ENCODE measurements at places on chromosomes 6 and 20.

DNA sequence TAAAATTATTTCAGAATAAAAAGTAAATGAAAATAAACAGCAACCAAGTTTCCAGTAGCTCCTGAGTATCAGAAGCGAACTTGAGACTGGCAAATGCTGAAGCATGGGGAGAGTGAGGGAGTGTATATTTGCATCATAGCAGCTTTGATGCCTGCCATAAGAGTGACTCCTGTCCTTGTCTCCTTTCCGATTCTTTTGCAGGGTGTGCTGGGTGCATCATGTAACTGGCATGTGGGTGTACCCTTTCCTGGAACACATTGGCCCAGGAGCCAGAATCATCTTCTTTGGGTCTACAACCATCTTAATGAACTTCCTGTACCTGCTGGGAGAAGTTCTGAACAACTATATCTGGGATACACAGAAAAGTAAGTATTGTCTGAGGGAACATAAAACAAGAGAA, 117.4 kb downstream of the ADAT2 start:
- peak; percentile 70 for DNase-seq

DNA sequence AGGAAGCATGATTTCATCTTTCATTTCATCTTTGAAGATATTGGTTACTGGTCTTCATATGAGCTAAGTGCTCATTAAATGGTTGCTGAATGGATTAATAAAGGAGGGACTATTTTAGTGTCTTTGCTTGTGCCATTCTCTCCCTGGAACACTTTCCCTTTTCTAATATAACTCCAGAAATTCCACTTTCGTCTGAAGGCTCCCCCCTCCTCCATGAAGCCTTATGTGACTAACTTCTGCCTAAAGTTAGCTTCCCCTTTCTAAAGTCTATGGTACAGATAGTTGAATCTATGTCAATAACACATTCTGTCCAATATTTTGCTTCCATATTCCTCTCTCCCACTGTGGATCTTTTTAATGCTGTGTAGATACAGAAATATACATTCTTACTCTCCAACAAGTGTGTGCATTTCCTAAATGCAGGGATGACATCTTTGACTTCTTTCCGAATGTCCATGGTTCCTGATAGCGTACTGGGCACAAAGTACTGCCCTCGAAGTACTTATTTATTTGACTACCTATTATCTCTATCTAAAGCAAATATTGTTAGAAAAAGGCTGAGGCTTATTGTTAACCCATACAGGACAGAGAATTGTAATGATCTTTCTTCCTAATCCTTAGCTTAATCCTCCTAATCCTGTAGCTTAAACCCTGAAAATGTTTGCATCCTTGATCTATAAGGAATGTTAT, 84.7 kb upstream of the ELOVL5 start:
- DNase-seq: no peak

DNA sequence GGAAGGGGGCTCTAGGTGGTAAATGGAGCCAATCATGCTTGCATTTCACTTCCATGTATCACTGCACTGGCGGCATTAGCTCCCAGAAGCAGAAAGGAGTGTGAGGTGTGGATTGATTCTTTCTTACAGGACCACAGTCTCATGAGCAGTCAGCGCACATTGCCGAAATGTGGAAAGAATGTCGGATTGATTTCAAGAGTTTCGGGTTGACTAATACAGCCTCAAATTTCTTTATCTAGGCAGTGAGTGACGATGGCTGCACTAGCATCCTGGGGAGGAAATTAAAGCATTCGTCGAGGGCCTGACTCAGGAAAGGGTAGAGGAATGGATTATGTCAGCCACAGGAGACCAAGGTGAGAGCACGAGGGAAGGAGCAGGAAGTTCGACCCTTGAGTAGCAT, 222.8 kb upstream of the CDYL start:
- no peak for DNase-seq

DNA sequence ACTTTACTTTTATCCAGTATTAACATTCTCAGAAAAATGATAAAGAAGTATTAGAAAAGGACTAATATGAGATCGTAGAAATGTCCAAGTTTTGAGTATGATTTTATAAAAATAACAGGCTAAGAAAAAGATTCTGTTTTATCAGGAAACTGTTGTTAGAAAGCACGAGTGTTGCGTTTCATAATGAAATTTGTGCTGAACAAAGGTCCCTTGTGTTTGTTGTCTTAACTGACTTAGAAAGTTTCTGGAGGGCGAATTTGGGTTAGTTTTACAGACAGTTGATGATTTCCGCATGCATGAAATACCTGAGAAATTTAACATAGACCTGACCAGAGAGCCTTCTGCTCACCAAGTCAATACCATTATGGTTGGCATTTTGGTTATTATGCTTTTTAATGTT, 136.0 kb downstream of the FNDC1 start:
- no peak for DNase-seq

DNA sequence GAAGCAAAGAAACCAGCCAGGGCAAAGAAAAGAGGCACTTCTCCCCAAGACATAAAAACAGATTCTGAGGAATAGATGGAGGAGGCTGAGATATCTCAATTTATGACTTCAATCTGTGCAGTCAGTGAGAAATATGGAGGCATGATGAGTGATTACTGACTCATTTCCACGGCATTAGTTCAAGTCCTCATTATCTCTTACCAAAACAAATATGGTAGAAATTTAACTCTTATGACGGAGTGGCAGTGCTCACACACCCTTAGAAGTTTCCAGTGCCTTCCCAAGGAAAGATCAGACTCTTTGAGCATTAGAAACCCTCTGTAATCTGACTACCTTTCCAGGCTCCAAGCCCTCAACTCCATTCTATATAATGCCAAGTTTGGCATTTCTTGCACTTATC, 364.1 kb downstream of the ARHGAP18 start:
- peak; percentile 51 for DNase-seq

DNA sequence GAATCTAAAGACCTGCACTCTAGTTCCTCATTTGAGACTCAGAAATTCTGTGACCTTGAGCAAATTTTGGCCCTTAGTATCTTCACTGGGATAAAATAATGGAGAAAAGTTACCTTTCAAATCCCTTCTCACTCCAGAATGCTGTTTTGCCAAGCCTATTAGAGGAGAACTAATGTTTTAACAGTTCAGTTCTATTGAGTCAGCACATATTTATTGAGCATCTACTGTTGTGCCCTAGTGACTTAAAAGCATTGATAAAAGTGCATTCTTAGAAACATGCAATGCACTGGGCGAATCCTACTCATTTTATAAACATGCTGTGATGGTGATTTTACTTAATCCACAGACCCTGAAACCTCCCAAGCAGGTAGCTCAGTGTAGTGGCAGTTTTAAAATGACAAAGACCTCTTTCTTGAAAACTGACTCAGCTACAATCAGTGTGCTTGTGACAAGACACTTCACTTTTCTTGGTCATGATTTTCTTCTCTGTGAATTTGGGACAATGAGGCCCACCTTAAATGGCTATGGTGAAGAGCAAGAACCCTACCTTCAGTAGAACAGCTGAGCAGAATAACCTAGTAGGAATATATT, 312.0 kb downstream of the ALDH8A1 start:
- DNase-seq: no peak

GRCh38 chr6:141421378-141421777, 711.3 kb upstream of the GJE1 start:
- DNase-seq: peak; percentile 86

DNA sequence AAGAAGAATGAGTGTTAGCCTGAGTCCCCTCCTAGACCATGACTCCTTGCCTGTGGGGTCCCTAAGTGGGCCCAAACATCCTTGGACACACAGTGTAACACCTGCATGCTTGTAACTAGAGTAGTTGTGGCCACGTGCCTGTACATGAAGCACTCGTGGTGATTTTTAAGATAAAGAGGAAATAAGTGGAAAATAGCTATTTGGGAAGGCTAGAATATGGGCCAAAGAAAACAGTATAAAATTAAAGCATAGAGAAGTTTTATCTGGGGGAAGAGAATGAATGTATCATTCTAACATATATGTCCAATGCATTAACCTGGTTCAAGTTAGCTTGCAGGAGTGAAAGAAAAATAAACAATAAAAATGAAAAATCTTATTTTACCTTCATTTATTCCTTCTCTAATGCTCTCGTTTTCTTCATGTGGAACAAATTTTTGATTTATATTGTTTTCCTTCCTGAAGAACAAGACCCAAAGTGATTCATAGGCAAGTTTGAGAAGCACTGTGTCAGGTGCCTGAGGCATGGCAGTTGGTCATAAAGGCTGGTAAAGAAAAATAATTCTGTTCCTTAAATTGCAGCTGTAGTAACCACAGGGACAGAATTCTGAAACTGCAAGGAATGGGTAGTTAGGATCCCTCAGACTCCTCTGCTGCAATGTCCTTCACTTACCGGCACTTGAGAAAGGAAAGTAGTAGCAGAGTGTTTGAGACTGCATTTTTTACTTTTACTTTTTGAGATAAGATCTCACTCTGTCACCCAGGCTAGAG, 8.5 kb upstream of the CST3 start:
- DNase-seq: peak; percentile 49

- no peak for DNase-seq
Observed at GRCh38 chr6:8624665-8625064, 189.3 kb upstream of the SLC35B3 start.

GRCh38 chr6:158043586-158044524, 62.2 kb downstream of the SYNJ2 start:
- no peak for DNase-seq

DNA sequence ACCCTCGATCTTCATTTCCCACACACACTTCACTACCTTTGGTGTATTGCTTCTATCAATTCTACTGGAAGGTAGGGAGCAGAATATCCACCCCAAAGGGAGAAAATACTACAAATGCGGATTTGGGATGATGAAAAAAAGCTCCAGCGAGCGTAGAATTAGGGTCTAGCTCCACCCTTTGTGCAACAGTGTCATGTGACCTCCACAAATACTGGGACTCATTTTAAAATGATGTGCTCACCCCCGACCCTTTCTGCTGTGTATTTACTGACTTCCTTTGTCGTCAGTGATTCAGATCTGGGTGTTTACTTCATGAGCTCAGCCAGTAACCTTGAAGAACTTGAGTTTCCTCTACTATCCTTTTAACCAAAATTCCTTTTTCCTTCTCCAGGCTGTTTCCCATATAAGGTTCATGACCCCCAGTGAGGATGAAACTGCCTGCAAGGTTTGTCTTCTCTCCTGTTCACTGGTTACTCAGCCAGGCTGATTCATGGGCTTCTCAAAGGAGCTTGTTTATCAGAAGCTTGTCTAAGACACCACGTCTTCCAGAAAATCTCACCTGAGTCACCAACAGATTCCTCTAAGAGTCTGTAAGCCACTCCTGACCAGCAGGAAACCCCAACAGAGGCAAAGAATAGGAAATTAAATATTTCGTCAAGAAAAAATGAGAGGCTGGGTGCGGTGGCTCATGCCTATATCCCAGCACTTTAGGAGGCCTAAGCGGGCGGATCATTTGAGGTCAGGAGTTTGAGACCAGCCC, 39.6 kb upstream of the PAX1 start:
- no peak for DNase-seq

DNA sequence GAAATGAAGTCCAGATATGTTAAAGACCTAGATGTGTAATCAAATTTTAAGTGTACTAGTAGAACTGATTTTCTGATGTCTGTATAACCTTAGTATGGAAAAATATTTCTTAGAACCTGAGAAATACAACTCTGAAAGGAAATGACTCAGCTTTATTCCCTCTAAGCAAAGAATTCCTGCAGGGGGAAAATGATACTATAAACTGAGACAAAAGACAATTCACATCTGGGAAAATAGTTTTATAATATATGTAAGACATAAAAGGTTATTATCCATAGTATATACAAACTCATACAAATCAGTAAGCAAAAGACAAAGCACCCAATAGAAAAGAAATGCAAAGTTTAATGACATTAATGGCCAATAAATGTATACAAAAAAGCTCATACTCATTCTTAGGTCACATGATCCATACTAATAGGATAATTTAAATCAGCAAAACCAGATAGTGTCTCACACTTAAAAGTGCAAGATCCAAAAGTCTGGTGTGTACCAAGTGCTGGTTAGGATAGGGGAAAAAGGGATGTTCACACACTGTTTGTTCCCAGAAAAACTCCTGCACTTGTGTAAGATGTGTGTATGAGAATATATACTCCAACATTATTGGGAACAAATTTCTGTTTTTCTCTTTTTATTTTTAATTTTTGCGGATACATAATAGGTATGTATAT, 22.6 kb downstream of the RNF217 start:
- no peak for DNase-seq

DNA sequence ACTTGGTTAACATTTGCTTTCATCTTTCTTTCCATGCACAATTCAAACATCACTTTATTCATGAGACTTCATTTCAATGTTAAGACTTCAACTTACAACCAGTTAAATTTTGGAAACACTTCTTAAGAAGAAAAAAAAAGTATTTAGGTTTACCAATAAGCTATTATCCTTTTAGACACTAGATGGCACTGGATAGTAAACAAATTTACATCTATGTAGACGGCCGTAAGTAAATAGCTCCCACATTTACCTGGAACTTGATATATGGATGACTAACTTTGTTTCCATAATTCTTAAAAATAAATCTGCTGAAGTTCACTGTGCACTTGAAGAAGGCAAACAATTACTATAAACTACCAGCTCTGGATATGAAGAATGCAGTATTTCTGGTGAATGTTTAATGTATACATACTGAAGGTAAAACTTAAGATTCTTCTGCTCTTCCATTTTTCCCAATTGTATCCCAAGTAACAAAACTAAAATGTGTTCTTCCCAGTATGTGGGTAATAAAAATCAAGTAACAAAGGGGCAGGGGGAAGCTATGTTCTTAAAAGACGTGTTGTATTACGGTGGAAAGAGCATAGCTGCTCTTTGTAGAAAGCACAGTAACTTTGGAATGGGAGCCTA, 130.6 kb upstream of the C6orf118 start:
- DNase-seq: peak; percentile 75

- no peak for DNase-seq
Observed at GRCh38 chr20:6492271-6493055, 275.0 kb upstream of the BMP2 start.

DNA sequence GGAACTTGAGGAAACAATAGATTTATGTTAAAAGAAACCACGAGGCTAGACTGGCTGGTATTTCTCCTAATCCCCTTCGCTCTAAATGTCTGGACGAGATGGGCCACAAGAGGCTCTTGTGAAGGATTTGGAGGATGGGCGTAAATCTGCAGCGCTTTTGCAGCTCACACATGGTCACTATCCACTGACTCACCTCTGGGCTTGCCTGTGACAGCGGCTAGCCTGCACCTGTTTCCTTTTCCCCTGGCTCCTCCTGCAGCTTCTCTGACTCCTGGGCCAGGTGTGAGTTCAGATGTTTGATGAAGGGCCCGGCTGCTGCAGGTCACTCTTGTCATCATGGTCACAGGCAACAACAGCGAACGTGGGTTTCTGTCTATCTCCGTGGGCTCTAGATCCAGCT, 629.4 kb downstream of the CBLN4 start:
- DNase-seq: no peak

DNA sequence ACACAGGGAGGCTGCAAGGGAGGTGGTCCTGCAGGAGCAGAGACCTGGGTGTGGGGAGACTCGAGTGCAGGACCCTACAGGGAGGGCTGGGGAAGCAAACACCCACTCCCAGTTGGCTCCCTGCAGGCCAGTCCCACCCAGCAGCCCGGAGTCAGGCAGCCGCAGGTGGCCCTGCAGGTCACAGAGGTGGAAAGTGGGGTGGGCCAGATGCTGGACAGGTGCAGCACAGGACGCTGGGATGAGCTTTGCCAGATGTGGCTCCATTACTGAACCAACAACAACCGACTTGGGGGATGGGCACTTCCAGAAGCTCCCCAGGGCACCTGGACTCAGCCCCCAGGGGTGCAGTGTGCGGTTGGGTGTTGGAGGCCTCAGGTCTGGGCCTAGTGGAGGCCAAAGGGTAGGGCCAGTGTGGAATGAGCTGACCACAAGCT, 26.6 kb upstream of the MYT1 start:
- DNase-seq: no peak

- DNase-seq: peak; percentile 64
Observed at GRCh38 chr20:60117065-60117464, 158.8 kb downstream of the CDH26 start.
